ENCODE measurements at places on chromosomes 11 and 22.

- no peak for DNase-seq
These were observed 104.2 kb downstream of the MTNR1B start for GRCh38 chr11:93073508-93074280.

DNA sequence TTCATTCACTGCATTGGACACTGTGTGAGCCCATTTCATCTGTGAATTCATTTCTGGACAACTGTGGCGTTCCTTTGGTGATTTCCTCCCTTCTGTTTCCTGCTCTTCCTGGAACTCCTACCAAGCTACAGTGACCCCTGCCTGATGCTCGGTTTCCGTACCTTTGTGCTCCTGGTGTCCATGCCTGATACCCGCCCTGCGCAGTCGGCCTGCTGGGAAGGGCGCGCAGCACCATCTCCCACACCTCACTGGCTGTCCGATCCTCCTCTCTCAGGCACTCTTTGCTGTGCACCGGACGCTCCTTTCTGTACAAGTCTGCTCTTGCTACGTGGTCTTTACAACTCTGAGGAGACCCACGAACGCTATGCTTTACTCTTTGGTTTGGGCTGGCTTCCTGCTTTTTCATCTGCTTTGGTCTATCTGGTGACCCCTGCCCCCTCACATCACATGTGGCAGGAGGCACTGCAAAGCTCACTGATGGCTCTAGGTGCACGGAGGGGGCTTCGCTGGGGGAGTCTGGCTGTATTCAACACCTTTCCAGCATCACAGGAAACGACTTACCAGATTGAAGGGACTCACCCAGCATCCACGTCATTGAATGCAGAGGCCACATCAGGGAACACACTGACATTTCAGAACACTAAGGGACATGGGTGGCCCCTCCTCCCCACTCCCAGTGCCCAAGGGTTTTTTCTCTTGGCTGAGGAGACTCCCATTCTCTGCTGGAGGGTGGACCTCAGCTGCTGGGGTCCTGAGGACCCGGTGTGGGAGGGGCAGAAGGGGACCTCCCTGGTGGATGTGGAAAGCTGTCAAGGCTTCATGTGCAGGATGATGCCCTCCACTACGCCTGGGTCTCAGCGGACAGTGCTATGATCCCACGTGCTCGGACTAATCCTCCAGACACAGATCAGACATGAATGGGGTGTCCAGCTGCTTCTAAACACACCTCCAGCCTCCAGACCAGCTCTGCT, 27.0 kb upstream of the MOB2 start:
- no peak for DNase-seq

GRCh38 chr11:94922321-94923003, 50.9 kb downstream of the CWC15 start:
- DNase-seq = no peak

DNA sequence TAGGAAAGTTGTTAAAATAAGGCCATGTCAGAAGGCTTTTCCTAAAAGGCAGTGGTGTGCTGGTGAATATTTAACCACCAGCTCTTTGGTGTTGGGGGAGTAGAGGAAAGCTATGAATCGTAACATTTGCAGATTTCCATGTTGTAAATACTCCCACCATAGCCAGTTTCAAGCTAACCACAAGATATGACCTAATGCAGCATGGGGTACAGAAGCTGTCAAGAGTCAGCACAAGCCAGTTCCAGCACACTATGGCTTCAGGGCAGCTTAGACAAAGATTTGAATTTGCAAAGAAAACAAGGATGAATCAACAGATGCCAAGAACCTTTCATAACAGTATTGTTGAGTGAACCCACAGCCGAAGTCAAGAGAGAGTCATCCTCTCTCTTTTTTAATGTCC, 40.0 kb downstream of the COMMD9 start:
- no peak for DNase-seq

DNA sequence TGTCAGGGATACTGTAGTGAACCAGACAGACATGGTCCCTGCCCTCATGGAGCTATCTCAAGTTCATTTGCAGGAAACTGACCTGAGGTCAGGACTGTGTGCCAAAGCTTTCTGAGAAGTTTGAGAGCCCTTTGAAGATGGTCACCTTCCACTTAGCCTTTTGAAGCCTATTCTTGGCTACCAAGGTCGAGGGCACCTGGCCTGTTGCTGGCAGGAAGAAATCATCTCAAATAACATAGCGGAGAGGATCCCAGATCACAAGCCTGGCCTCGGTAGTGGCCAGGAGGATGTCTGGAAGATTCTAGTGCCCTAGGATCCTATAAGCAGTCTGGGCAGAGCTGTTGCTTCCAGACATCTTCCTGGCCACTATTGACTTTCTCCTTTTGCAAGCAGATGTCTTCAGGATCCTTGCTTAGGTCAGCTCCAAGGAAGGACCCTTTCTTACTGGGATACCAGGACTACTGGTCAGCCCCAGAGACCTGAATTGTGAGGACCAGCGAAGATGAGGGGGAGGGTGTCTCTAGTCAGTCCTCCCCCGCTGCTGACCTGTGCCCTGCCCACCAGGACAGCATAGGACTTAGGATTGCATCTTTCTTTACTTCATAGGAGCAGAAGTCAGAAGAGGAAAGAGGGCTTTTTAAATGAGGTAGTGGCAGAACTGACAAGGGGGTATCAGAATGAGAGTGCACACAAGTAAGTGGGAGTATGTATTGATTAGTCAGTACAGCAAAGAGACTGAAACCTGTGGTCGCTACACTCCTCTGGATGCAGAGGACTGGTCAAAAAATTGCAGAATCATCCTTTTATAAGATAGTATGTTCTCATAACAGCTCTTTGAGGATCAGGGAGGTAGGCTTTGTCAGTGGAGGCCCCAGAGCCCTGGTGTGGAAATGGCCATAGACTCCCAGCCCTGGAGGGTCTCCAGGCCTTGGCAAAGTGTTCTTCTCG, 94.8 kb downstream of the TEAD1 start:
- DNase-seq = no peak

- no peak for DNase-seq
These were observed 239.1 kb upstream of the NCAM1 start for GRCh38 chr11:112722148-112722547.

DNA sequence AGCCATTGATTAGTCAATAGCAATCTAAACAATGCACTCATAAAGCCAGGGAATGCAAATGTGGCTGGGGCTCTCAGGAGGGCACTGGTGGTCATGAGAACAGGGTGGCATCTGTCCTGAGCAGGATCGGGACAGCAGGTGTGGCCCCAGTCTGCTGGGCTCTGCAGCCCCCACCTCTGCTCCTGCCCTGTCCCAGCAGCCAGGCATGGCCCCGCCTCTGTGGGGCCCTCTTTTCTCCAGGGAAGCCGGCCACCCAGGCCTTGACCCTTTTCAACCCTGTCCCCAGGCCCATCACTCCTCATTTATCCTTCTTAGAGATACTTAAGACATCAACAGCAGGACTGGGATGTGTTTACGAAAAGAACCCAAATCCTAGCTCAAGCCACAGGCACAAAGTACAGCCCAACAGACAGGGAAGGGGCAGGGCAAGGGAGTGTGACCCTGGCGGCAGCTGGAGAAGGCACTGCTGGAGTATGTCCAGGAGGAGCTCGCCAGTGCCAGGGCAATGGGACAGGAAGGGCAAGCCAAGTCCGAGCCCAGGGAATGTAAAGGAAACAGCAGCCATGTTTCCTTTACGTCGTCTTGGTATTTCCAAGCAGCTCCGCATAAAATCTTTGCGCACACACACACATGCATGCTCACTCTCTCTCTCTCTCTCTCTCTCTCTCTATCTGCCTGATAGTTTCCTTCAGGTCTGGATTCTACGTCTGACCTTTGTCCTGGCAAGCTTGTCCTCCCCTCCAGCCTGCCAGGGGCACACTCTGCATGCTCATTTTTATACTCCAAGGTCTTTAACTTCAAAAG, 59.9 kb downstream of the DGCR2 start:
- DNase-seq = no peak

DNA sequence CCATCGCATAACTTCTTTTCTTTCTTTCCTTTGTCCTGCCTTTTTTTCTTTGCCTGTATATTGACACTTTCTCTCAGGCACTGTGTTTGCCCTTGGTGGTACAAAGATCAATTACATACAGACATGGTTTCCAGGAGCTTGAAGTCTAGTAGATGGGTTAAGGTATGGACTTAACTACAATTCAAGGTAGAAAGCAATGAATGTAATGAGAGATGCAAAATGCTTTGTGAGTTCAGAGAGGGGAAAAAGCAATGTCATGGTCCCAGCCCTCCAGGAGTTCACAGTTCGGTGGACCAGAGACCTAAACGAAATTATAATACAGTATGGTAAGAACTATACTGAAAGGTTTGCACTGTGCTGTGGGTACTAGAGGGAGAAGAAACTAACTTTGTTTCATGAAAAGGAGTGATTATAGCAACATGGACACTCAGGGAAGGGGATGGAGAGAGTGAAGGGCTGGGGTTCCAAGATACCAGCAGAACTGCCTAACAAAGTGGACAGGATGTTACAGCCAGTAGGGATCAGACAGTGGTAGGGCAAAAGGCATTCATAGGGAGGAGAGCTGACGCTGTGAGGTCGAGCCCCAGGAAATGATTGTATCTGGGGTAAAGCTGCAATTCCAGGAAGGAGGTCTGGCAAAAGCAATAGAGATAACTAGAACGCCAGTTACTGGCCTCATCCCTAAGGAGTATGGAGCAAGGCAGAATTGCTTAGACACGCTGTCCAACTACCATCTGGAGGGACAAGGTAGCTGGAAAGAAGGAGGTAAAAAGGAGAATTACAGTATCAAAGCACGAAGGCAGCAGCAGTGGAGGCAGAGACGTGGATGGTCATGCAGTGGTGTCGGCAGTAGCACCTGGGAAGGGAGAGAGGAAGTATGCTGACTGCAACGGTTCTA, 158.3 kb upstream of the MTMR2 start:
- no peak for DNase-seq

DNA sequence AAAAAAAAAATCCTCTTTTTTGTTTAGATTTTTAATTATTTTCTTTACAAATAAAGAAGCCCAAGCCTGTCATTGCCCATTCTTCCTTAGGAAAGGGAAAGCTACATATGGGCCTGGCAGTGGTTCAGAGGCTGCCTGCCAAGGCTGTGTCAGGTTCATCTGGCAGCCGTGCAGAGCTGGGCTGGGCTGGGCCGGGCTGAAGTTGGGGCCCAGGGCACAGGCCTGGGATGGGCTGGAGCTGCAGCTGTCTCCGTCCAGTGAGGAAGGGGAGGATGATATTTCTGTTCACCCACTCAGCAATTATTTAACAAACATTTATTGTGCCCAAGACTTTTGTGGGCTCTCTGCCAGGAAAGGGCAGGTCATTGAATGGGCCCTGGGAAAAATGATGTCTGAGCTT, 4.6 kb downstream of the PRR5L start:
- peak; percentile 42 for DNase-seq

DNA sequence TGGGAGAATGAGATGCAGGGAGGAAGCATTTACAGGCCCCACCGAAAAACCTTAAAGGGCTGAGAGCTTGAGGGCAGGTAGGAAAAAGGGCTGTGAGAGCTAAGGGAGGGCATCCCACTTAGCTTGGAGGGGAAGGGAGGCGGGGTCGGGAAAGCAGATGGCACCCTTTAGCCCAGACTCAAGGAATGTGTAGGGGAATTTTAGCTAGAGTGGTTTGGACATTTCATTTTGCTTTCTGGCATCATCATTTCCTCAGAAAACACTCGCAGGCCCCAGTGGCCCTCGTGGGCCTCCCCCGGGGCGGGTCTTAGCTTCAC, 846 bp upstream of the STIM1 start:
- DNase-seq = no peak

DNA sequence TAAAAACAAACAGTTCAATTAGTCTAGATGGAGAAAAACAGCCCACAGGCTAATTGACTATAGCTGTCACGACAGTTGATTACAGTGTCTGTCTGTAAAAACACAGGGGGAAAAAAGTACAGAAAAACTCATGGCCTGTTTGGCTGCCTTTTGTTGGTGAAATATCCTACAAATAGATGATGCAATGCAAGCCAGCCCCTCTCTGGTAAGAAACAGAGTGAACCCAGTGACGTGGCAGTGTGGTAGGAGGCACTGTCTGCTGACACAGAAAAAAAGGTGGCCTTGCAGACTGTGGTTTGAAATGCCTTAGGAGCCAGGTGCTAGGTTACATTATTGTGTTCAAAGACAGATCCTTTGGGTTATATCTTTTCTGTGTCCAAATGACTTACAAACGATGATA, 431.4 kb upstream of the CCDC90B start:
- no peak for DNase-seq

GRCh38 chr22:24186352-24186740, 5.1 kb downstream of the SUSD2 start:
- no peak for DNase-seq

DNA sequence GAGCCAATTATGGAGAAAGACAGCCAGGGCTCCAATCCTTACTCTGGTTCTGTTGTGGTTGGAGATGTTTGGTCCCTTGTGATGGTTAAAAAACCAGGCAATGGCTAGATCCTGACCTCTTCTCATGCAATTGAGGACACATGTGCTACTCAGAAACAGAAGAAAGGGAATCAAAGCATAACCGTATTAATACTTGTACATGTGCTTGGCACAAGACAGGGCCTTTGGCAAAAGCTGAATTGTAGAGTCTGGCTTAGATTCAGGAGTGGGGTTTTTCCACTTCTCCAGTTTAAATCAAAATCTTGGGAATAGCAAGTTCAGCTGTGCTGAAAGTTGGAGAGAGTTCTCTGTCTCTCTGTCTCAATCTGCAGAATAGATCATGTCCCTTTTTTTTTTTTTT, 80.1 kb upstream of the E2F8 start:
- DNase-seq = no peak

DNA sequence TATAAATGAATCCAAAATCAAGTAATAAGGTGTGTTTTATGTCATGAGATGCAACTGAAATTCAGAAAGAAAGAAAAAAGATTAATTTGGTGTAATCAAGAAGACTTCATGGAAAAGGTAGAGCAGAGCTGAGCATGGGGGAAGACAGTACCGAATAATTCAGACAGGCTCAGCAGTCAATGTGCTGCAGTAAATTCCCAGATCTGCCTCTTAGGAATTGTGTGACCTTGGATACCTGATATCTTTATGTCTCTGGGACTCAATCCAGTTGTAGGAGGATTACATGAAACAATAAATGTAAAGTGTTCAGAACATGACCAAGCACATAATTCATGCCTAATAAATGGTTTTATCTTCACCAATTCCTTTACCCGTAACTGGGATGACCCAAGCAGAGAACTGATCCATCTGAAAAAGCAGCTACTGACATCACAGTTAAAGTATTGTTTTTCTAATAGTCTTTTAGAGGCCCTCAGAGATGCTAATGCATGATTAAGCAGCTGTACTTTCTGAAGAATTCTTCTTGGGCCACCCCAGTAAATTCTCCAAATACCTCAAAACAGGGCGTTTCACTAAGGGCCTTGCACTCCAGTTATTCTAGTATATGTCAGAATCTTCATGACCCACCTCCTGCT, 7.8 kb downstream of the MS4A12 start:
- DNase-seq = no peak

DNA sequence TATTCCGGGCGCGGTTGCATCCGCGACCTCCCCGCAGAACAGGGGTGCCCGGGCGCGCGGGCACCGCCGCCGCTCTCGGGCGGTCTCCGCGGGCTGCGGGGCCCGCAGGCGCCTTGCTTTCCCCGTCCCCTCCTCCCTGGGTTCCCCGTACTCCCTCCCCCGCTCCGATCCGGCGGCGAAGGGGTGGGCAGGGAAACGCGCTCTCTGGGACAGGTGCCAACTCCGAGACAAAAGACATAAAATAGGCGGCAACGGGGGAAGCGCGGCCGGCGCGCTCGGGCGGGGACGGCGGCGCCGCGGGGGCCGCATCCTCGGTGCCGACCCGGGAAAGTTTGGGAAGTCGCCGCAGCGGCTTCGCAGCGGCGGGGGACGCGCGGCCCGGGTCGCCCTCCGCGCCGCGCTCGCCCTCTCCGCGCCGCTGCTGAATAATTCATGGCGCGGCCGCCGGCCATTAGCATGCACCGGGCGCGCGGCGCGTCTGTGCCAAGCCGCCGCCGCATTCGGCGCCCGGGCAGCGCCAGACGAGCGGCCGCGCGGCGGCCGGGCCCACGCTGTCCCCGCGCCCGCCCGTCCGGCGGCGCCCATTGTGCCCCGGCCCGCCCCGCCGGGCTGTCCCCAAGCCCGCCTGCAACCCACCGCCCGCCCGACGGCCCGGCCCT, 78.7 kb upstream of the PPARA start:
- peak; percentile 91 for DNase-seq
